ENCODE measurements at places on chromosomes 6 and 20.

- no peak for DNase-seq
Observed at GRCh38 chr20:59804871-59805665, 128.4 kb downstream of the SYCP2 start.

DNA sequence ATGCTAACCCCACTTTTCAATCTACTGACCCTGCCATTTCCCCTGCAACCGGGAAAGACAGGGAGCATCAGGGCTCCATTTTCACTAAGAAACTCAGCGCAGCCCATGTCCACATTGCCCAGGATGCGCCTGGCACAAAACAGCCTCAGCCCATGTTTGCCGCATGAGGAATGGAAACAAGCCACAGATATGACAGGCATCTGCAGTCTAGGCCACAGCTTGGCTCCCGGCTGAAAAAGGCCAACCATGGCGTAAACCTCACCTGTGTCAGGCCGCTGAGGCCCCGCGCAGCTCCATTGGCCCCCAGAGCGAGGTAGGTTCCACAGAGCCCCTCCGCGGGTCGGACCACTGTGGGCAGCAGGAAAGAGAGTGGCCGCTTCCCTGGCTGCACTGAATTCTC is 21.7 kb downstream of the GGT7 start:
- DNase-seq = no peak

DNA sequence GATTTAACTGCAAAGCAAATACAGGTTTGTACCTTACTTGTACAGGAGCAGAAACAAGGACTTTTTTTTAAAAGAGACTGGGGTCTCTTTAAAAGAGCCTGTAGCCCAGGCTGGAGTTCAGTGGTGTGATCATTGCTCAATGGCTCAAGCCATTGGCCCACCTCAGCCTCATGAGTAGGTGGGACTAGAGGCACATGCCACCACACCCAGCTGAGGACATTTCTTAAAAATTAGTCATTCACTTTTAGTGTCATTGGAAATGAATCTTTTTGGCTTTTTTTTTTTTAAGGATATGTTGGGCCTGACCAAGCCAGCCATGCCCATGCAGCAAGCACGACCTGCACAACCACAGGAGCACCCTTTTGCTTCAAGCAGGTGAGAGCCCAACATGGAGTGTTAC is 16.9 kb downstream of the SEC23B start:
- DNase-seq = no peak

DNA sequence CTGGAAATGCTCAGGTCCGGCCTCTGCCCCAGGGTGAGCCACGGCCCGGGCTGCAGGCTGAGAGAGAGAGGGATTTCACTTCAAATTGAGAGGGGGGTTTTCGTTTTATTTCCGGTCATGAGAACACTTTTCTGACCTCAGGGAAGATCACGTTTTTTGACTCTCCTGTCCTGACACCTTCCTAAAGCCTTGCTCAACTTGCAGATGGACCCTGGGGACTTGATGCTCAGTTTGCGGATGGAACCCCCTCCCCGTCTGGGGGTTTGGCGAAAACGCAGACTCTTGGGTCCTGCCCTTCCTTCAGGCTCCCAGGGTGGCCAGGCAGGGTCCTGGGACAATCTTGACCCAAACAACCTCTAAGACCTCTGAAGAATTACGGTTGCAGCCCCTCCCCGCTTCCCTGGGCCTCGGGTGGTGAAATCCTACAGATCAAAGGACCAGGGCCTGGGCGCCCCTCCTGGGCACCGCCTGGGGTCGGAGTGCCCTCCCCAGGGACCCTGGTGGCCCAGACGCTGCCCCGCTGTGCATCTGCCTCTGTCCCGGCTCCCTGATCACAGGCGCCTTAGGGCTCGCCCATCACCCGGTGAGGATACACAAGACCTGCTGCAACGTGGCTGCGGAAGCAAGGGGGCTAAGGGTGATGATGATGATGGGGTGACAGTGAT is 148.2 kb downstream of the ERMARD start:
- DNase-seq = no peak

- no peak for DNase-seq
Observed at GRCh38 chr6:56761651-56762050, 119.0 kb upstream of the DST start.

GRCh38 chr20:40942775-40943174 is 85.8 kb upstream of the TOP1 start:
- no peak for DNase-seq

- DNase-seq = no peak
Observed at GRCh38 chr6:6696867-6697531, 108.5 kb downstream of the LY86 start.

GRCh38 chr6:169139179-169139971 is 114.3 kb downstream of the THBS2 start:
- DNase-seq = no peak

- DNase-seq = no peak
Observed at GRCh38 chr20:23744817-23745216, 5.9 kb downstream of the CST1 start.

GRCh38 chr20:17825252-17825959 is 125.6 kb downstream of the BANF2 start:
- no peak for DNase-seq

GRCh38 chr6:145883263-145883662 is 68.7 kb upstream of the FBXO30 start:
- no peak for DNase-seq

DNA sequence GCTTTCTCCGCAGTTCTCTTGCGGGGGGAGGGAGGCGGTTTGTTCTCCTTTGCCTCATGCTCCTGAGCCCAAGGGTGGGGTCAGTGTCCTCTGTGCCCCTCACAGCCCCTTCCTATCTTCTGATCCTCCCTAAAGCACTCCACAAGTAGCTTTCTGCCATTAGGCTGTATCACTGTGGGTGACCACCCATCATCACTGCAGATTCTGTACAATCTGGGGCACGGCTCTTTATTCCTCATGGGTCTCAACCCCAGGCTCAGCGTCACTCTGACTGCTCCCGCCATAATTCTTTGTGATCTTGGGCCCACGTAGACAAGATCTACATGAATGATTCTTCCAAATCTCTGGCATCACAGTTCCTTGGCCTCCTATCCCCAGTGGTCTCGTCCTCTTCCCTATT is 10.5 kb downstream of the NCR2 start:
- no peak for DNase-seq

DNA sequence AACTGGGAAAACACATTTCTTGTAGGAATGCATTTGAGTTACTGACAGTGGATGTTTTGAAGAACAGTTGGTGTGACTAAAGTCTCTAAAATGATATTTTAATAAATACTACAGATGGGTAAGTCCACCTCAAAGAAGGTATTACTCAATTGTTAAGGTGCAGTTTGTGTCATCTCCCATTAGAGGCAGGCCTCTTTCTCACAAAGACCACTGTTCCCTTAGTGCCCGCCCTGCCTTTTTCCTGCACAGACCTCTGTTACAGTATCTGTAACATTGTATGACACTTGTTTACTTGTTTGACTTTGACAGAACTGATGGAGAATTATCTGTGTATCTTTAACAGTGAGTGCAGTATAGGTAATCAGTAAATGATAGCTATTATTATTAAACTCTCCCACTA is 5.2 kb upstream of the CRIP3 start:
- DNase-seq = no peak

DNA sequence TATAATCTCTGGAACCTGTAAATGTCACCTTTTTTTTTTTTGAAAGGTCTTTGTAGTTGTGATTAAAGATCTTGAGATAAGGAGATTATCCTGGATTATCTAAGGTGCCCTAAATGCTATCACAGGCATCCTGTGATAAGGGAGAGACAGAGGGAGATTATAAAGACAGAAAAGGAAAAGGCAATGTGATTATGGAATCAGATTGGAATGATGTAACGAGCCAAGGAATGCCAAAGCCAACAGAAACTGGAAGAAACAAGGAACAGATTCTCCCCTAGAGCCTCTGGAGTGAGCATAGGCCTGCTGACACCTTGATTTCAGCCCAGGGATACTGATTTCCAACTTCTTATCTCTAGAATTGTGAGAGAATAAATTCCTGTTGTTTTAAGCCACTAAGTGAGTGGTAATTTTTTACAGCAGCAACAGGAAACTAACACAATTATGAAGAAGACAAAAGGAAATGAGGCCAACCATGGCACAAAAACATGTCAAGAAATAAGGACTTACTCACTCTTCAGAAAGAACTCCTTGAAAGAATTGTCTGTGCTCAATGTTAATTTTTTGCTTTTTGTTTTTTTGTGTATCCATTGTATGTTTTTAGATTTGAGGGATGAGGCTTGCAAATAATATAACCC is 82.7 kb downstream of the CFAP61 start:
- no peak for DNase-seq

- DNase-seq = no peak
Observed at GRCh38 chr6:42251911-42252637, 34.4 kb upstream of the MRPS10 start.

All from fibroblast of skin of left quadriceps (primary cell).